Spinal cord (tissue), 10 donors: ENCODE measurements at places on chromosomes 13 and 19. TPM values are rescaled to one million over a fixed set of nuclear protein-coding genes. Genes with fewer than 3 reads are reported as not detected.

LILRB2 gene
- 1.6 TPM for total RNA-seq

OR7G3 gene
- not detected for total RNA-seq

SIGLEC12 gene
- not detected for total RNA-seq

CGB2 gene
- not detected for total RNA-seq

CRLF1 gene
- 13.8 TPM for total RNA-seq

GIPR gene
- 0.55 TPM for total RNA-seq

PALM gene
- 48.8 TPM for total RNA-seq

ZNF492 gene
- 1.8 TPM for total RNA-seq

SPACA4 gene
- total RNA-seq = not detected

TTYH1 gene
- 223 TPM for total RNA-seq

CBARP gene
- total RNA-seq = 4.6 TPM

CLEC17A gene
- 0.50 TPM for total RNA-seq

PTH2 gene
- total RNA-seq = not detected

CYP2F1 gene
- not detected for total RNA-seq

LYL1 gene
- 11.0 TPM for total RNA-seq

ZNF428 gene
- total RNA-seq = 66.1 TPM

KCNK6 gene
- 4.4 TPM for total RNA-seq

EBI3 gene
- 0.77 TPM for total RNA-seq

KISS1R gene
- total RNA-seq = 2.1 TPM

CGB3 gene
- not detected for total RNA-seq

KLK13 gene
- total RNA-seq = not detected

ADGRE3 gene
- total RNA-seq = not detected

DLEU7 gene
- total RNA-seq = 3.9 TPM

AXL gene
- 26.5 TPM for total RNA-seq

CGB8 gene
- total RNA-seq = 0.72 TPM

CAPN12 gene
- 1.1 TPM for total RNA-seq

PRODH2 gene
- total RNA-seq = 0.10 TPM

IRGC gene
- not detected for total RNA-seq

CAPS gene
- total RNA-seq = 15.3 TPM

DACH1 gene
- 9.9 TPM for total RNA-seq

DMRTC2 gene
- not detected for total RNA-seq

RNF225 gene
- total RNA-seq = not detected

KCTD4 gene
- total RNA-seq = 7.4 TPM

NUCB1 gene
- total RNA-seq = 94.4 TPM

ZNF266 gene
- 18.5 TPM for total RNA-seq

NLRP13 gene
- not detected for total RNA-seq

GJA3 gene
- 1.6 TPM for total RNA-seq

HSPBP1 gene
- total RNA-seq = 24.0 TPM

TBXA2R gene
- total RNA-seq = 0.94 TPM

CCDC159 gene
- total RNA-seq = 37.6 TPM

SOHLH2 gene
- 0.40 TPM for total RNA-seq

IZUMO2 gene
- not detected for total RNA-seq

ZNF440 gene
- total RNA-seq = 21.0 TPM

ZNF888 gene
- 3.4 TPM for total RNA-seq

TSKS gene
- 0.10 TPM for total RNA-seq

C19orf85 gene
- total RNA-seq = not detected
